ENCODE measurements at places on chromosomes 16 and 17. TPM values are rescaled to one million over a fixed set of nuclear protein-coding genes. Genes with fewer than 3 reads are reported as not detected.

Gene GDPD3
- 2.0 TPM for total RNA-seq

Gene ANKS4B
- not detected for total RNA-seq

Gene GJC1
- 25.8 TPM for total RNA-seq

Gene MYH11
- 2.0 TPM for total RNA-seq

Gene PPP1R27
- not detected for total RNA-seq

Gene ADAMTS18
- 0.06 TPM for total RNA-seq

Gene CTRB1
- total RNA-seq, result not detected

Gene ZFPM1
- total RNA-seq, result 9.4 TPM

Gene VTN
- total RNA-seq, result 5.2 TPM

Gene ZKSCAN2
- total RNA-seq, result 11.4 TPM

Gene DPEP3
- total RNA-seq, result not detected

Gene TVP23A
- 2.0 TPM for total RNA-seq

Gene G6PC3
- 93.1 TPM for total RNA-seq

Gene MYH13
- total RNA-seq, result 0.09 TPM

Gene MEIOB
- not detected for total RNA-seq

Gene CPHXL2
- total RNA-seq, result not detected

Gene PTGES3L
- 42.8 TPM for total RNA-seq

Gene SLC22A31
- total RNA-seq, result 3.1 TPM

Gene CBFA2T3
- 0.21 TPM for total RNA-seq

Gene C16orf92
- not detected for total RNA-seq

Gene PITPNM3
- total RNA-seq, result 6.5 TPM

Gene CDK3
- total RNA-seq, result 13.4 TPM

Gene SOX8
- 9.2 TPM for total RNA-seq

Gene PRSS27
- 13.0 TPM for total RNA-seq

Gene RHBDL1
- 12.9 TPM for total RNA-seq

Gene ABI3
- 0.32 TPM for total RNA-seq

Gene SNN
- total RNA-seq, result 34.9 TPM

Gene DGKE
- 6.4 TPM for total RNA-seq

Gene NPIPA5
- 5.8 TPM for total RNA-seq

Gene KRT33B
- not detected for total RNA-seq

Gene CCL16
- total RNA-seq, result not detected

Gene GPR179
- total RNA-seq, result 0.07 TPM

Gene ZFP90
- 69.3 TPM for total RNA-seq

Gene CSH2
- total RNA-seq, result not detected

Gene MAZ
- 370 TPM for total RNA-seq

Gene CACNB1
- total RNA-seq, result 27.6 TPM

Gene KRTAP3-1
- total RNA-seq, result not detected

Gene RGS11
- 6.6 TPM for total RNA-seq

Gene TBC1D28
- total RNA-seq, result not detected

Gene KRTAP9-3
- total RNA-seq, result not detected

Gene NPIPB9
- 1.5 TPM for total RNA-seq

Gene C16orf96
- 3.6 TPM for total RNA-seq

All from cardiac muscle cell (in vitro differentiated cells and primary cell).